HT1080 (cell line): ENCODE measurements at places on chromosomes 3 and 15.

DNA sequence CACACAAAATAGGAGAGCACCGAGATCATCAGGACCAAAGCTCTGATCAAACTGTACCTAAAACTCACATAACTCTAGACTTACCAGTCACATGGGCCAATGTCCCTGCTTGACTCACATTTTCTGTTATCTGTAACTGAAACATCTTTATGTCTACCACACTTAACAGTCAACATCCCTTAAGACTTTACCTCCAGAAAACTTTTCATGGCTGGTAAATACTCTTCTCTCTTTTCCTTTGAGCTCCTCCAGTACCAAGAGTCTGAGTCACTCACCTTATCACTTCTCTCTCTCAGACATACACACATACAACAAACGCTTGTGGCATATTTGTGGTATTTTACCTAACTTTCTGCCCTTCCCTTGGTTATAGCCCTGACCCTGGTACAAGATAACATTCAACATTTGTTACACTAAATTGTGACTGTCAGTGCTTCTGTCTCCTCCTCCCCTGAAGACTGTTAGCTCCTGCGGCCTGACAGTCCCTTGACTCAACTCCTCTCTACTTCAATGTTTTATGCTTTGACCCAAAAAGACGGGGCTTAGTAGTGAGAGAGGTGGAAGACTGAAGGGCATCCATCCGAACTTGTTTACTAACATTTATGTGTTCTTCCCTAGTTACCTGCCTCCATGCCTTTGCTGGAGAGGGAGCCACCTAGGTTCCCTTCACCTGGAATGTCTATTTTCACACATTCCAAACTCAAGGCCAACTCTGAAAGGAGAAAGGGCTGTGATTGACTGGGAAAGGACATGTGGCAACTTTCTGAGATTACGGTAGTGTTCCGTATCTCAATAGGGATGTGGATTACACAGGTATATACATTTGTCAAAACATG, 3.7 kb upstream of the EFHB start:
- DNase-seq, result peak; percentile 64

DNA sequence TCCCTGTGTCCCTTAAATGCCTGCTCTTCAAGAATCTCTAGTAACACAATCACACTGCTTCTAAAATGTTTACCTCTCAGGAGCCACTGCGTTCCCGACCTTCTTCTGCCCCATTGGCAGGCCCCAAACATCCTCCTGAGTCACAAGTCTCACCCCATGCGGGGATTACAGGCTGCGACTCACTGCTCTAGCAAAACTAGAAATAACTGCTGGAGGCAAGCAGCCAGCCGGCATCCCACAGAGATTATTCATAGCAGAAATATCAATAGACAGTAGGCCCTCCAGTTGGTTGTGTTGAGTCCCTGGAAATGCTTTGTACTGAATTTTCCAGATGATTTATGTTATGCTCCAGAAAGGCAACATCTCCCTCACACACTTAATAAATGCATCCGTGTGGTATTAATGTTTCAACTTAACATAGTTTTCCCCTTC, 64.8 kb downstream of the RFTN1 start:
- peak; percentile 94 for DNase-seq

GRCh38 chr3:38458796-38459498, 5.3 kb downstream of the ACVR2B start:
- DNase-seq, result peak; percentile 52

GRCh38 chr3:195160908-195161434, 110.0 kb downstream of the XXYLT1 start:
- DNase-seq, result no peak

GRCh38 chr3:58588030-58588614, 10.9 kb upstream of the FAM107A start:
- no peak for DNase-seq
